ENCODE measurements at places on chromosomes 1 and 21. TPM values are rescaled to one million over a fixed set of nuclear protein-coding genes. Genes with fewer than 3 reads are reported as not detected.

SHE gene
- not detected for total RNA-seq

SPATA1 gene
- total RNA-seq = not detected

KCNE2 gene
- total RNA-seq = not detected

POU3F1 gene
- not detected for total RNA-seq

TLCD4 gene
- total RNA-seq = 2.9 TPM

S100A3 gene
- 0.81 TPM for total RNA-seq

AGO4 gene
- total RNA-seq = 1.2 TPM

UBE2U gene
- not detected for total RNA-seq

GBP7 gene
- total RNA-seq = not detected

MSH4 gene
- total RNA-seq = not detected

LRRC53 gene
- total RNA-seq = not detected

GPR153 gene
- total RNA-seq = 5.0 TPM

SYCP1 gene
- not detected for total RNA-seq

OR2L13 gene
- not detected for total RNA-seq

CELA3B gene
- total RNA-seq = not detected

HJV gene
- not detected for total RNA-seq

BSND gene
- not detected for total RNA-seq

PRAMEF12 gene
- not detected for total RNA-seq

TAF1A gene
- 9.7 TPM for total RNA-seq

C1QB gene
- not detected for total RNA-seq

ANXA9 gene
- total RNA-seq = 0.46 TPM

SPRR2E gene
- not detected for total RNA-seq

ELAVL4 gene
- total RNA-seq = not detected

Measured in MG63 (cell line).